Osteocyte (in vitro differentiated cells): ENCODE measurements at places on chromosomes 5 and 9. TPM values are rescaled to one million over a fixed set of nuclear protein-coding genes. Genes with fewer than 3 reads are reported as not detected.
A peak's percentile ranks its signal among the peaks of the same experiment; 100 is the strongest.

The MSMP gene
- total RNA-seq: 0.56 TPM in 1 of 2 replicates, not detected in the other

The SLC46A2 gene
- not detected in 2 replicates for total RNA-seq

The COL15A1 gene
- total RNA-seq: 0.34 and 0.81 TPM in 2 replicates

The GPR151 gene
- total RNA-seq: not detected in 2 replicates

The URM1 gene
- total RNA-seq: 57.0 and 62.0 TPM in 2 replicates

The EIF4E1B gene
- total RNA-seq: not detected in 2 replicates

The PCDHB10 gene
- 7.8 and 8.2 TPM in 2 replicates for total RNA-seq

The ZNF454 gene
- total RNA-seq: 1.2 and 1.6 TPM in 2 replicates

DNA sequence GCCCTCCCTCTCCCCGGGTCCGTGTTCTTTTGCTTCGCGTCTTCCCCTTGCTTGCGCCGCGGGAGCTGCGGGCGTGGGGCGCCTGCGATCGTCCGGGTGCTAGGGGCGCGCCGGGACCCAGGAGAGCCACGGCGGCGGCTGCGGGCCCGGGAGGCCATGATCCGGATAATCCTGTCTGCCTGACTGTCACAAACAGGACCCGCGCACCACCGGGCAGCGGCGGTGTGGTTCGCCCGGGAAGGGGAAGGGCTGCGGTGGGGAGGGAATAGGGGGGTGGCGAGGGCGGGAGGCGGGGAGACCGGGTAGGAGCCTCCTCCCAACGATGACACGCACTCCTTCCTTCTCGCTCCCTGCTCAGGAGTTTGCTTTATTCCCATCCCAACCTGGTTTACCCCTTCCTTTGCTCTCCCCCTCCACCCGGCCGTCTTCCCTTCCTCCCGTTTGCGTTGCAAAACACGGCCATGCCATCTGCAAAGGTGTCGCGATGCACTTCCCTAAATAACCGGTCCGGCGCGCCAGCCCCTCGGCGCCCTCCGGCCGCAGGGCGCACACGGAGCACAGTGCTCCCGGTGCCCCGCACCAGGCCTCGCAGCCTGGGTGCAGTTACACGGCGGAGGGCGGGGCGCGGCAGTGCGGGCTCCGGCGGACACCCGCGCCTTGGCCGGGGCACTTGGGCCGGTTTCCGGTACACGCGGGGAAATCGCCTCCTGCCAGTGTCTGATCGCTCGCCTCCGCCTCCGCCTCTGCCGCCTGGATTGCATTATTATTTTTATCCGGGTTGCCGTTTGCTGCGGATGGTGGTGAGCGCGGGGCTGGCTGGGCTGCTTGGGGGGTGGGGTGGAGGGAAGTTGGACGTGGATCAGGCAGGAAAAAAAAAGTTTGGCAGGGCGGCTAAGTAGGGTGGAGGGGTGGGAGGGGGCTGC lies 1.5 kb downstream of the SMARCA2 start:
- peak overlapping the region; percentile 96 for H3K27ac ChIP-seq
- peaks cover 8% of the 10 kb centered on the region for H3K27me3 ChIP-seq
- H3K36me3 ChIP-seq: peaks cover 1% of the 10 kb centered on the region
- peak overlapping the region; percentile 86 for H3K4me3 ChIP-seq
- peaks cover 32% of the 10 kb centered on the region for H3K4me1 ChIP-seq

DNA sequence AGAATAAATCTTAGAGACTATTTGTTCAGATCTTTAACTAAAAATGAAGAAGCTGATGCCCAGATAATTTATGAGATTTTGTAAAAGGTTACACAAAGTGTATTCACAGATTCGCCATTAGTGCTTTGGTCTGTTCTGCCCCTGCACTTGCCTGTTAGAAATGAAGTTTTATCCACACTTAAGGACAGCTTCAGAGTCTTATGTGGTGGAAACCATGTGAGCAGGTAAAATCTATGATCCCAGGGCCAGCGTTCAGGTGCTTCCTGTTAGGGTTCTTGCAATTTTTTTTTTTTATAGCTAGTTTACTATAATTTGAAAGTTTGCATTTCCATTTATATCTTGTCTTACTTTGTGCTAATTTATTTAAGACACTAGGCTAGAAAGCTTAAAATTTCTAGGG lies 561.6 kb downstream of the PRR16 start:
- DNase-seq: no peak
- H3K4me1 ChIP-seq: peaks cover 7% of the 10 kb centered on the region
- peaks cover 4% of the 10 kb centered on the region for H3K27me3 ChIP-seq
- no peak overlapping the region for H3K4me3 ChIP-seq
- H3K36me3 ChIP-seq: no peaks in the 10 kb centered on the region

DNA sequence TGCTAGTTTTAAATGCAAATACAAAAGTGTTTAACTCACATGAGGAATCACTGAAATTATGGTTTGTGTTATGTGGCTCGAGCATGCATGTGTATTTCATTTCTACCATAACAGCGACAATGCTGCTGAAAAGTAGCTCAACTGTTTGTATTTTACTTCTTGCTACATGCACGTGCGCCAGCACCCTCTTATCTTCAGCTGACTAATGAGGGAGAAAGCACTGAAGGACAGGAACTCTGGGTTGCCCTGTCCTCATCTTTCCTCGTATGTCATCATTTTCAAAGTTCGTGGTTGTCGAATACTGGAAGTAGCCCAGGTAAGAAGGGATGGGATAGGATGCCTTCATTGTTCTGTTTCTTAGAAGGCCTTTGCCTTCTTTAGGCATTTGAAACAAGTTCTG lies 120.3 kb downstream of the SYK start:
- no peak overlapping the region for H3K27ac ChIP-seq
- H3K4me3 ChIP-seq: no peak overlapping the region
- no peaks in the 10 kb centered on the region for H3K36me3 ChIP-seq
- H3K4me1 ChIP-seq: peaks cover 28% of the 10 kb centered on the region
- no peak for DNase-seq
- no peaks in the 10 kb centered on the region for H3K27me3 ChIP-seq

DNA sequence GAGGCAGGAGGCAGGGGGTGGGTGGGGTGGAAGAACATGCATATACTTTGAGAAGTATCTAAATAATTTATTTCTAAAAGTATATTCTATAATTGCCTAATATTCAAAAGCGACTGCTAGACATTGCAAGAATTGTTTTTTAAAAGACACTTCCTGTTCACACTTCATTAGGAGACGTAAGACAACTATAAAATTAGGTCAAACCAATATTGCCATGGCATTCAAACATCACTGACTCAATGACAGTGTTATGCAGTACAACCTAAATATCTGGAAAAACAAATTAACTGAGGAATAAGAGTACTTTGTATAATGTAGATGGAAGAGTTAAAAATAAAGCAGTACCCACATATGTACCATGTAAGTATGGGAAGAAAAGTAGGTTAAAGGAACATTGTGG lies 4.5 kb downstream of the CCNH start:
- peaks cover 35% of the 10 kb centered on the region for H3K36me3 ChIP-seq
- H3K27ac ChIP-seq: no peak overlapping the region
- H3K4me1 ChIP-seq: peaks cover 23% of the 10 kb centered on the region
- no peaks in the 10 kb centered on the region for H3K27me3 ChIP-seq
- H3K4me3 ChIP-seq: no peak overlapping the region
- no peak for DNase-seq

GRCh38 chr9:33649463-33649862 lies 125.4 kb downstream of the ANKRD18B start:
- no peak overlapping the region for H3K27ac ChIP-seq
- H3K36me3 ChIP-seq: no peaks in the 10 kb centered on the region
- DNase-seq: no peak
- peaks cover 83% of the 10 kb centered on the region for H3K27me3 ChIP-seq
- no peaks in the 10 kb centered on the region for H3K4me1 ChIP-seq
- H3K4me3 ChIP-seq: no peak overlapping the region

DNA sequence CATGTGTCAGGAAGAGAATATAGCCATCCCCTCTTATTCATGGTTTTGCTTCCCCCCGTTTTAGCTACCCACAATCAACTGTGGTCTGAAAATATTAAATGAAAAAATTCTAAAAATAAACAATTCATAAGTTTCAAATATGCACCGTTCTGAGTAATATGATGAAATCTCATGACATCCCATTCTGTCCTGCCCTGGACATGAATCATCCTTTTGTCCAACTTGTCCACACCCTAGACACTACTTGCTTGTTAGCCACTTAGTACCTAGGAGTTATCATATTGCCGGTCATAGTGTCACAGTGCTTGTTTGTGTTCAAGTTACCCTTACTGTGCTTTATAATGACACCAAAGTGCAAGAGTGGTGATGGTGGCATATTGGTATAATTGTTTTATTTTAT lies 113.5 kb downstream of the CAAP1 start:
- peaks cover 9% of the 10 kb centered on the region for H3K27me3 ChIP-seq
- DNase-seq: no peak
- H3K27ac ChIP-seq: no peak overlapping the region
- no peaks in the 10 kb centered on the region for H3K4me1 ChIP-seq

- H3K27ac ChIP-seq: peak overlapping the region; percentile 51
- H3K4me3 ChIP-seq: peak overlapping the region; percentile 96
- peak; percentile 93 for DNase-seq
- peaks cover 4% of the 10 kb centered on the region for H3K36me3 ChIP-seq
- H3K27me3 ChIP-seq: no peaks in the 10 kb centered on the region
- peaks cover 17% of the 10 kb centered on the region for H3K4me1 ChIP-seq
Measured at GRCh38 chr5:96807075-96807654, 580 bp downstream of the ERAP1 start.

DNA sequence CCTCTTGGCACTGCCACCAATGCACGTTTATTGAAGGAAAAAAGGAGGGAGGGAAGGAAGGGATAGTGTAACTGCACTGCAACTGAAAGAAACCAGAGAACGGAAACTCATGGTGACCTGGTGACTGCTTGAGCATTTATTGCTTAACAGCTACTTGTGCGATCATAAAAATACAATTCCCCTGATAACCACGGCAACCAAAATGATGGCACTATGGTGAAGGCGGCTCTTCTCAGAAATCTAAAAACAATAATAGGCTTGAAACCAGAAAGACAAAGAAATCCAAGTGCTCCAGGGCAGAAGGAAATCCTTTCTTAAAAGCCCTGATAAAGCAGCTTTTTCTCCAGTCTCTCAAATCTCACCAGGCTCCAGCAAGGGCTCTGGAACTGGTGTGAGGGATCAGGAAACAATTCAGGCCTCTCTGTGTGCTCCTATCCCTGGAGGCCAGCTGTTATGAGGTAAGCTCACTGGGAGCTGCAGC lies 1.9 kb downstream of the FBXO10 start:
- peaks cover 6% of the 10 kb centered on the region for H3K36me3 ChIP-seq
- peak overlapping the region; percentile 91 for H3K27ac ChIP-seq
- no peaks in the 10 kb centered on the region for H3K27me3 ChIP-seq
- peak overlapping the region; percentile 84 for H3K4me3 ChIP-seq
- DNase-seq: no peak

GRCh38 chr9:90287567-90288274 lies 354.9 kb downstream of the DIRAS2 start:
- H3K27ac ChIP-seq: no peak overlapping the region
- H3K4me3 ChIP-seq: no peak overlapping the region

DNA sequence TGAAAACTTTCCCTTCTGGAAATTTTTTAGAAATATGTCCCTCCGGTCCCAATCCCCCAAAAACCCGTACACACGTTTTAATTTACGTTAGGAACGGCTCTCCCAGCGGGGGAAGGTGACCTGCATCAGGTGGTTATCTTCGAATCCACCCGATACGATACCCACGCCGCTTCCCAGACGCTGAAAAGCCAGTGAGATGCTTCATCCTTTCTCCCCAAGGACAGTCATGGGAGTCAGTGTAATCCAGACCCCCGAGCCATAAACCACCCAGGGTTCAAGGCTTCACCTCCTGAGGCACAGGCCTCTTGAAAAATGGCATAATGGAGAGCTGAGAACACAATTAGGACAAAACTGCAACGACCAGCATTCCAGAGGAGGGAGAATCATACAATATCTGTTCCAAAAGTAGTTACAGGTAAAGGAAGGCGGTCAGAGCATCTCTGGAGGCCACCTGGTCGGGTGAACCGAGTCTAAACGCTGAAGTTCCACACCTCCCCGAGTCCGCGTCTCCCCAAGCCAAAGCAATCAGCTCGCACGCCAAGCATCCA lies 857 bp downstream of the FAM169A start:
- H3K4me3 ChIP-seq: peak overlapping the region; percentile 83
- no peak for DNase-seq
- H3K36me3 ChIP-seq: no peaks in the 10 kb centered on the region
- H3K4me1 ChIP-seq: peaks cover 25% of the 10 kb centered on the region

DNA sequence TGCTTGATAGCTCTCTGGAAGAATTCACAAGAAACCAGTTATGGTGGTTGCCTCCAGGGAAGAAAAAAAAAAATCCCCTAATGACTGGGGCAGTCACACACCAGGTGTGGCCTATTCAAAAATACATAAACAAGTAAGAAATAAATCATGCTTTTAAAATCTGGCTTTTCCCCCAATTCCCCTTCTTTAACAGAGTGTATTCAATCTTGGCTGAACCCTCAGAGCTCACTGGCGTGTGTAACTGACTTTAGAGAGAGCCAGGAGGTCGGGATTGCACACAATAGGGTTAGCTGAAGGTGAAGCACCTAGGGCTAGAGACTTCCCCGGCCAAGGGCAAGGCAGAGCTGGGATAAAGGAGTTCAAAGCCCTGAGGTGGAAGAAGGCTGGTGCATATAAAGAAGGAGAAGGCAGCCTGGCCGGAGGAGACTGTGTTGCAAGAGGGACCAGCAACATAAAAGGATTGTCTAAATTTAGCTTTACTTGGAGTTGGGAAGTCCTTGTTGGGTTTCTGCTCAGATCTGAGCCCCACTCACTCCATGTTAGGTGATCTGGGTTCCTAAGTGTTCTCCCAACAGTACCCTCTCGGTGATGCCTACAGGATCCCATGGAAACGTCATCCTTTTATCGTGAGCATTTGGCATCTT lies 19.7 kb downstream of the FNBP1 start:
- no peak for DNase-seq
- H3K4me3 ChIP-seq: no peak overlapping the region
- H3K27me3 ChIP-seq: no peaks in the 10 kb centered on the region
- H3K4me1 ChIP-seq: peaks cover 38% of the 10 kb centered on the region

- DNase-seq: no peak
- no peaks in the 10 kb centered on the region for H3K27me3 ChIP-seq
- H3K4me1 ChIP-seq: peaks cover 14% of the 10 kb centered on the region
- H3K4me3 ChIP-seq: peak overlapping the region; percentile 32
- no peak overlapping the region for H3K27ac ChIP-seq
Measured at GRCh38 chr9:129619787-129620668, 873 bp downstream of the C9orf50 start.

DNA sequence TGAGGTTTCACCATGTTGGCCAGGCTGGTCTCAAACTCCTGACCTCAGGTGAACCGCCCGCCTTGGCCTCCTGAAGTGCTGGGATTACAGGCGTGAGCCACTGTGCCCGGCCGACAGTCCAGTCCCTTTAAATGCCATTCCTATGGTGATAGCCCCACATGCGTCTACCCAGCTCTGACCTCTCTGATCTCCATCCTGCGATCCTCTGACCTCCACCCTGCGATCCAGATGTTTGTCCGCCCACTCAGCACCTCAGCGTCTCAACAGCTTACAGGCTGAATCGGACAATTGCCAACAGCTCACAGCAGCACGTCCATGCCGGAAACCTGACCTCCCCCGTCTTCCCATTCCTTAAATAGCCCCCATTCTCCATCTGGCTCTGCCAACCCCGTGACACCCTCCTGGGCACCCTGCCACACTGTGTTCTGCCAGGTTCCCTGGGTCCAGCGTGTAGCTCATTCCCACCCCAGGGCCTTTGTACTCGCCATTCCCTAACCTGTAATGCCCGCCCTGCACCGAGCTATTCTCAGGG lies 44.0 kb upstream of the RNU6ATAC start:
- peaks cover 39% of the 10 kb centered on the region for H3K4me1 ChIP-seq
- no peaks in the 10 kb centered on the region for H3K27me3 ChIP-seq
- no peak overlapping the region for H3K27ac ChIP-seq
- DNase-seq: no peak
- no peak overlapping the region for H3K4me3 ChIP-seq

GRCh38 chr5:73983644-73984043 lies 357.6 kb downstream of the ARHGEF28 start:
- DNase-seq: no peak
- no peaks in the 10 kb centered on the region for H3K36me3 ChIP-seq
- H3K27me3 ChIP-seq: no peaks in the 10 kb centered on the region
